ENCODE measurements at places on chromosomes 4 and X. TPM values are rescaled to one million over a fixed set of nuclear protein-coding genes. Genes with fewer than 3 reads are reported as not detected.

DNA sequence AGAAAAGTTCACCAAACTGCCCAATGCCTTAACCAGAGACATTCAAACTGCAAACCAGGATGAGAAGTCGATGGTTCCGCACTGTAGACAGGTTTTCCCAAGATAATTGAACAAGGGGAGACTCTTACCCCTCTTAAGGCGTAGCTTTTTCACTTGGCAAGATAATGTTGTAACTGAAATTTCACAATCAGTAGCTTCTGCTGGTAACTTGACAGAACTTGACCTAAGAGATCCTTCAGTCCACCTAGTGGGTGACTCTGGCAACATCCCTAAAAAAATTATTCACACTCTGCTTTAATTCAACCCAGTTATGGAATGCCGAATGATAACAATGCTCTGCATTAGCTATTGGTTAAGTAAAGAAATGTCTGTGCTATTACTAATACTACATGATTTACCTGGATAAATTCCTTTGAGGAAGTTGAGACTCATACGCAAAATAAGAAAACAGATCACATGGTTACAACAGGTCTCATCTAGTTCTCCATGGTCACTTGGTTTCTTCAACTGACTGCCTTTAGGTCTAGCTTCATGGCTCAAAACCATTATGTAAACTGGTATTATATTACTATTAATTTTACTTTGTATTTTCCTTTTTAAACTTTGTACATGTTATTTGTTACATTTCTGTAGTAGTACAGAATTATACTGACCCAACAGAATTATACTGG is 9.1 kb downstream of the ELF2 start:
- peak; percentile 58 for DNase-seq

GRCh38 chrX:97490656-97491055 is 606.9 kb downstream of the RPA4 start:
- no peak for DNase-seq

GRCh38 chrX:40266490-40267333 is 169.0 kb upstream of the BCOR start:
- peak; percentile 76 for DNase-seq

DNA sequence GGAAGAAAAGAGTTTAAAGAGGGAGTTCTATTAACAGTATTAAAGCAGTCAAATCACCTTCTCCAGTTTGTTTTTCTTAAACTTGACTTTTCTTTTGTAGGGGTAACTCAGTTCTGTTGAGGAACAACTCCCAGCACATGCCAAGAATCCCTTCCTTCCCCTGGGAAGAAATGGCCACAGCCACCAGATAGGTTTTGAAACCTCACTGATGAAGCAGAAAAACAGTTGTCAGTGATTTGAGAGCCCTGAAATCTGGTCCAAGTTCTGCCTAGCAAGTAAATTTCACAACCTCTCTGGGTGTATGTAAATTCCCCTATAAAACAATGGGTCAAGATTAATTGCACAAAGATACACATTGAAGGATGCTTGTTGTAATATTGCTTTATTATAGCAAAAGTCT is 167.1 kb downstream of the DHX15 start:
- peak; percentile 26 for DNase-seq

DNA sequence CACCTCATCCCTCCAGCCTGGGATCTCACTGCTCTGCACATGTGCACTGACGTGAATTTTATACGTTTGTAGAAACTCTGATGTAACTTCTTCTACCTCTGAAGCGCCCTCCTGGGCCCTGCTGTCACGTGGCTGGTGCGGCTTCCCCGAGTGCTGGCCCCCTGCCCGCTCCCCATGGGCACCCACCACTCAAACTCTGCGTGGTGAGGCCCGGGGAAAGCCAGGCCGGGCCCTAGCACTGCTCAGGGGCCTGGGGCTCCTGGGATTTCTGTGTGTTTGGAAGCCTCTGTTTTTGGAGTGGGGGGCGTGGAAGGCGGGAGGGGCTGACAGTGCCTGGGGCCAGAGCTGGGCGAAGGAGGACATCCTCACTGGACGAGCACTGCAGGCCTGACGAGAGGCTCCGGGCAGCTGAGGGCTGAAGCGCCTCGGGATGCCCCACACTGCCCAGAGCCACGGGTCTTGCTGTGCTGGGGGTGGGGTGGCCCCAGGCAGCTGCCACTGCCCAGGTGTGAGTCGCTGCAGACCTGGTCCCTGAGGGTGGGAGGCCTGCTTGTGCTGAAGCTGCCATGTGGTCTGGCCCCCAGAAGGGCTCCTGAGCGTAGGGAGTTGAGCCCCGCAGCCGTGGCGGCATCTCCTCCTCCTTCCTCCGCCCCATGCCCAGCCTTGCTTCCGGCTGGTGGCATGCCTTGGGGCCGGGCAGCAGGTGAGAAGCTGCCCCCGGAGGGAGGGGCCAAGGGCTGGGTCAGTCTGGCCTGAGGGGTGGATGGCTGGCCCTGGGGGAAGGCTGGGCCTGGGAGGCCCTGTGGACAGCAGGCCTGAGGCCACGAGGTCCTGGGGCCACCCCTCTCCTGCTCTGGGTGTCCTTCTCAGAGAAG is 7.7 kb downstream of the NAT8L start:
- no peak for DNase-seq

GRCh38 chrX:154804261-154804956 is 876 bp downstream of the MPP1 start:
- peak; percentile 12 for DNase-seq

DNA sequence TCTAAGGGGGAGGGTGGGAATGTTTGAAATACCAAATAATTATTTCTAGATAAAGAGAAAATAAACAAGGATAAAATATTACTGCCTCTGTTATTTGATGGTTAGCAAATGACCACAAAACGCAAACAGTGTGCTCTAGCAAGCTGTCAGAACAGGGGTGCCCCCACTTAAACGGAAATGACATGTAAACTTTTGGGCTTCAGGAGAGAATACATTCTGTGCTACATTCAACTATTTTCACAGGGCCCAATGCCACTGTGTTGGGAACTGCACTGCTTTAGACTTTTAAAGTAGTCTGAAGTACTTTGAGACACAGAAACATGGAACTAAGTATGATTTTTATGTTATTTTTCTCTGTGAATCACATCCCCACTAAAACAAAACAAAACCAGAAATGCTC is 14.1 kb downstream of the CD40LG start:
- no peak for DNase-seq

GRCh38 chr4:4355302-4355701 is 31.6 kb upstream of the NSG1 start:
- DNase-seq: no peak

- DNase-seq: peak; percentile 72
Measured at GRCh38 chr4:26141911-26142638, 178.7 kb upstream of the RBPJ start.

- peak; percentile 91 for DNase-seq
Measured at GRCh38 chr4:56786955-56787354, 34.5 kb downstream of the SPINK2 start.

DNA sequence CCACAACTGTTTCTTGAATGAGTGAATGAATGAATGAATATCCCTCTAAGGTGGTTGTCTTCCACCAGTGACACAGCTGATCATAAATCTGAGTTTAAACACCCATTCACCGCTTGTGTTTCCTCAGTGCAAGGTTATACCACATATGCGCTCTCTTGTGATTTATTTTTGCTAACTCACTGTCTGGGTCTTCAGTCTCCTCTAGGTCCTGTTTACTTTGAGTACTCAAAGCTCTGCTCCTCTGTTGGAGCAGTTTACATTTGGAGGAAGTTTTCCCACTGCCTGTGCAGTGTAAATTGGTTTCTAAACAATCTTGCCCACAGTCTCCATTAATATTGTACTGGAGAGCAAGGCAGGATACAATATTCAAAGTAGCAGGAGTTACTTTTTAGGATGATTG is 212.6 kb upstream of the JADE1 start:
- DNase-seq: no peak

DNA sequence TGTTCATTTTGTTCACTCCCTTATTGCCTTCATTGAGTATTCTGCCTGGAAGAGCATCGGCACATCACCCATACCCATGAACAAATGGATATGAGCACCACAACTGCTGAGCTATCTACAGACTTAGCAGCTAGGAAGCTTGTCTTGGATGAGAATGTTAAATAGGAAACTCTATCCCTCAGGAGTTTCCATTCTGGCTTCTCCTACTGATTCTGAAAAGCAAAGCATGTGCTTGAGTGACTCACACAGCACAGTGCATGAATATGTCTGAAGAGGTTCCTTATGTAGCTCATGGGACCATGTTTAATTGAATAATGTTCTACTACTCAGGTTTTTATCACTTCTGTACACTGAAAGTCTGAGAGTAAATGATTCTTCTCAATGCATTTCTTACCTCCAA is 57.3 kb upstream of the MXRA5 start:
- peak; percentile 3 for DNase-seq

GRCh38 chr4:128031756-128032384 is 29.2 kb upstream of the LARP1B start:
- DNase-seq: no peak

- DNase-seq: no peak
Measured at GRCh38 chr4:158870626-158871334, 102.0 kb downstream of the FNIP2 start.

DNA sequence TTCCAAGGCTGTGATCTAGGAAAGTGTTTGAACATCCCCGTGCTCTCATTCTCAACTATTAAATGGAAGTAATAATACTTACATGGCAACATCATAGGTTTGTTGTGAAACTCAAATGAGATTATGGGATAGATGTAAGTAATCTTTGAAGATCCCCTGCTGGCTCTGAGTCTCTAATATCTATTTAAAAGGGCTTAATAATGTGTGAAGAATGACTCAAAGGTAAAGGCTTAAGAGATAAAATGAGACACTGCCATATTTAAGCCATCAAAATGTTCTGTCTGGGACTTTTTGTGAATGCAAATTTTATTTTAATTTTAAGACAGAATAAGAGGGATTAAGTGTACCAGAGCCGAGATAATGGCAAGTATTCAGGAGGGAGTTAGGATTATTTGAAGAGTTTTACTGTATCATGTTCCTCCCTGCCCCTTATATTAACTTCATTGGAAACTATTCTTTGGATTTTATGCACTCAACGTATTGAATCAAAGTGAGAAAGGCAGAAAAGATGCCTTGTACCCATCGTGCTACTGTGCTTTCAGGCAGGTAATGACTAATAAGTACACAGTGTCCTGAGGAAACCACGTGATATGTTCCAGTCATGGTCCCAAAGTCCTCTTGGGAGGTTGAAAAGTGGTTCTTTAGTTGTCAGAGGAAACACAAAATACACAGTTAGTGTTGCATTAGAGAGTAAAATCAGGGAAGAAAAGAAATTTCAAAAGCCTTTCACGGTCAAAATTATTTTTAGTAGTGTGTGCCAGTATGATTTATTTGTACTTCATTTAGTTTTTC is 192.4 kb downstream of the RBM46 start:
- DNase-seq: no peak

DNA sequence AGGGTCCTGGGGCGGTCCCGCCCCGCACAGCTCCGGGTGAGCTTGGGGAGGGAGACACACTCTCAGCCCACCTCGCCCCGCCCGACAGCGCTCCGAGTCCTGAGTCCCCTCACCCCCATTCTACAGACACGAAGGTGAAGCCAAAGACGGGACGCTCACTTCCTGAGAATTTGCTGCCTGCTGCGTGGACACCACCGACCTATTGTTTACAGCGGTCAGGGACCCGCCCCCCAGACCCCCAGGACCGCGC is 796 bp upstream of the ZNF141 start:
- no peak for DNase-seq

DNA sequence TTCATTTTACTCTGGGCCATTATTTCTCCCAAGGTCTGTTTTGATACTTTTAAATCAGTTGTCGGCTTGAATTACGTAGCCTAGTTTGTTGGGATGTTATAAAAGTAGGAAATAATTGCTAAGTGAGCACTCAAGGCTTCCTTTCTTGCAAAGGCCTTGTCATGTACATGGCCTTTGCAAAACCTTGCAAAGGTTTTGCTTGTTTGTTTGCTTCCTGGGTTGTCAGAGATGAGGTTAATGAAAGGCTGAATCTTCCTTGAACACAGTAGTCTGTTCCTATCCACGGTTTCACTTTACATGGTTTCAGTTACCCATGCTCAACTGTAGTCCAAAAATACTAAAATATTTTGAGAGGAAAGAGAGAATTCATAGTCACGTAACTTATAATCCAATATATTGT is 113.5 kb downstream of the NAA11 start:
- no peak for DNase-seq

- DNase-seq: peak; percentile 34
Measured at GRCh38 chr4:173478201-173478912, 51.7 kb downstream of the HAND2 start.

GRCh38 chrX:48835524-48836329 is at the start of gene PCSK1N:
Gene PCSK1N (minus strand): TSS chrX:48835610. CDS start chrX:48835532, 78 bp downstream.
- DNase-seq: no peak

CDKL2 gene
- 0.59 TPM for total RNA-seq

RPA4 gene
- not detected for total RNA-seq

GATA1 gene
- not detected for total RNA-seq

PABPC4L gene
- total RNA-seq: 2.3 TPM

PAGE2 gene
- not detected for total RNA-seq

TREX2 gene
- 1.5 TPM for total RNA-seq

ARHGEF6 gene
- 59.1 TPM for total RNA-seq

COQ2 gene
- total RNA-seq: 15.1 TPM

RASL11B gene
- total RNA-seq: 0.57 TPM

PLXNB3 gene
- 5.1 TPM for total RNA-seq

FRMPD4 gene
- 0.56 TPM for total RNA-seq

DMRTC1B gene
- not detected for total RNA-seq

PCDH10 gene
- total RNA-seq: 1.2 TPM

Measured in myocyte (in vitro differentiated cells).